ENCODE measurements at places on chromosomes 11 and 22.

DNA sequence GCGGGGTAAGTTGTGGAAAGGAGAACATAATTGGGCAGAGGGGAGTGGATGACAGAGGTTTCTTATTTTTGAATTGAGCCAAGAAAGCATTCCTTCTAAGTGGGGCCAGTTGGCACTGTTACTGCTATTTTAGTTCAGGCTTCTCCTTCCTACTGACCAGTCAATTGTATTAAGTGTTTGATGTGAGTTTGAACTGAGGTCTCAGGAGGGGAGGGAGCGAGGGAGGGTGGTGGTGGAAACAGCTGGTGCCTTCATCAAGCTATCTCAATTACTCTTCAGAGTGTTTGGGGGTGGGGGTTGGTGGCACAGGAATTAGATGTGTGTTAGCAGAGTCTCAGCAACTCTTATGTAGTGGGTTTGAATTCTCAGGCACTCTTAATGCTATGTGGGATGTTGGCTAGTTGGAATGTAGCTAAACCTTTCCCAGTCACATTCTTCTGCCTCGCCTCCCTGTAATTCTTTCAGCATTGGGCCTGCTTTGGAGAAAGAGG lies 14.5 kb downstream of the CTNND1 start:
- DNase-seq = no peak

DNA sequence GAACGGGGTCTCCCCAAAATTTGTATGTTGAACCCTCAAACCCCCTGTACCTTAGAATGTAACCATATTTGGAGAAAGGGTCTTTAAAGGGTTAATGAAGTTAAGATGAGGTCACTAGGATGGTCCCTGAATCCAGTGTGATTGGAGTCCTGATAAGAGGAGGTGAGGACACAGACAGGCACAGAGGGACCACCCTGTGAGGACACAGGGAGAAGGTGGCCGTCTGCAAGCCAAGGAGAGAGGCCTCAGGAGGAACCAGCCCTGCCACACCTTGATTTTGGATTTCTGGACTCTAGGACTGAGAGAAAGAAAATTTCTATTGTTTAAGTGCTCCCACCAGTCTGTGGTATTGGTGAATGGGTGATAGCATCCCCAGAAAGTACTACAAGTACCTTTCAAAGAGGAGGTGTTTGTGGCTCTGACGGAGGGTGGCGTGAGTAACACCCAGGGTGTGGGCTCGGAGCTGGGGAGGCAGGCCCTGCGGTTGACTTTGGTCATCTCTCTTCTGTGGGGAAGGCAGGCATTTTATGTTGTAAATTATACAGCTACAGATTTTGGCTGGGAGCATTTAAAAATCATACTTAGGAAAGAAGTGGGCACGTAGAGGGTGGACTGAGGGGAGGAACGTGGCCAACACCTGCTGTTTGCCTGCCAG lies 13.8 kb downstream of the MRGPRF start:
- DNase-seq = no peak

GRCh38 chr11:73236854-73237253 lies 18.8 kb downstream of the P2RY2 start:
- no peak for DNase-seq

- no peak for DNase-seq
These were observed 18.0 kb downstream of the FAM227A start for GRCh38 chr22:38638216-38638615.

DNA sequence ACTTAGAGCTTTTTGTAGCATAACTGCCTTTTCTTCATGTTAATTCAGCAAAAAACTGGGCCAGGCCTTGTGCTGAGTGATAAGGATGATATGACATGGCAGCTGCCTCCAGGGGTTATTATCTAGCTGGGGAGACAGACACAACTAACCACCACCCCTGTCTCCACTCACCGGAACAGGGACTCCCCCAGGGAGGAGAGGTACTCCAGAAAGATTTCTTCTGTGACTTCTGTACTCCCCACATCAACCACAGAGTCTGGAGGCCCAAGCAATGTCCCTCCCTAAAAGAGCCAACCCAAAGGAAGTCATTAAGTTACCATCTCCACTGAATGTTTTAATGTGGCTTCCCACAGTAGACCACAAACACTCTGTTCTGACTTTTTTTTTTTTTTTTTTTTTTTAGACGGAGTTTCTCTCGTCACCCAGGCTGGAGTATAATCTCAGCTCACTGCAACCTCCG lies 14.3 kb upstream of the PMM1 start:
- no peak for DNase-seq

DNA sequence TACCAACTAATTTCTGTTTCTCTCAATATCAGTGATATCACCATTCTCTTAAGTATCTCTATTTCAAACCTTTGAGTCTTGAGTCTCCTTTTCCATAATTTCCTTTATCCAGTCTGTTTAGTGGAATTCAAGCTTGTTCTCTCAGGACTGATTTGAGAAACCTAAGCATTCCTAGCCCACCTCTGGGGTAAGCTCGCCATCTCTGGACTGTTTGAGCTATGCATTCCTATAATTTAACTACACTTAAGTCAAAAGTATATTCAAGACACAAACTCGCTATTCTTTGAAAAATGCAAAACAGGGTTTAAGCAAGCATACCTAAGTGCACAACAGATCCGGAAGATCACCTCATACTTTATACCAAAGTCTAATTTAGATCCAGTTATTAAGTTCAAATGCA lies 2.1 kb upstream of the DLAT start:
- DNase-seq = peak; percentile 4

DNA sequence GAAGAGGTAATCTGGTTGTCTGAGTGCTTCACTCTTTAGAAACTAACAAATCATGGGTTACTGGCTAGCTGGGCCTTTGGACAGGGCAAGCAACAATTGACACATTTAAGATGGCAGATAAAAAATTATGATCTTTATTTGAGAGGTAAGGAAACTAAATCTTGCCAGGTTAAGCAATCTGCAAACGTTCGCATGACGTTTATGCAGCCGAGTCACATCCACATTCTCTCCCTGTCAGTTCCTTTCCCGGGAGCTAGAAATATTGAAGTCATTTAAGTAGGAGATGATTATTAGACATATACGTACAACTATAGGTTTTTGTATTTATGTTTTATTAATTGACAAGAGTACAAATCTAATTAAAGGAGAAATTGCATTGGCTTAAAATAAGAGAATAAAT lies 57.4 kb upstream of the RCN1 start:
- DNase-seq = no peak

DNA sequence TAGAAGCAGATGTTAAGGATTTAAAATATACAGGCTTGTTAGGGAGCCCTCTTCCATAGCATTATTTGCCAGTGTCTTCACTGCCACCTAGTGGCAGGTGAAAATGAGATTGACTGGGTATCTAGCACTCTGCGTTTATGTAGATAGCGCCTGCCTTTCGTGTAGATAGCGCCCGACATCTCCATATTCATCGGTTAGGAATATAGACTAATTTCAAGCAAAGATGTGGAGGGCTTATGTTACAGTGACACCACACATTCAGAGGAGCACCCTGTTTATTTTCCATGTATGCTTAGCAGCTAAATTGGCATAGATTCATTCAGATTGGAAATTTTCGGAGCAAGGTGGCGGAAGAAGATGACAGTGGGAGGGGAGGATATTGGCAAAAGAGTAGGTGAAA lies 72.0 kb downstream of the SLC5A12 start:
- DNase-seq = peak; percentile 50

DNA sequence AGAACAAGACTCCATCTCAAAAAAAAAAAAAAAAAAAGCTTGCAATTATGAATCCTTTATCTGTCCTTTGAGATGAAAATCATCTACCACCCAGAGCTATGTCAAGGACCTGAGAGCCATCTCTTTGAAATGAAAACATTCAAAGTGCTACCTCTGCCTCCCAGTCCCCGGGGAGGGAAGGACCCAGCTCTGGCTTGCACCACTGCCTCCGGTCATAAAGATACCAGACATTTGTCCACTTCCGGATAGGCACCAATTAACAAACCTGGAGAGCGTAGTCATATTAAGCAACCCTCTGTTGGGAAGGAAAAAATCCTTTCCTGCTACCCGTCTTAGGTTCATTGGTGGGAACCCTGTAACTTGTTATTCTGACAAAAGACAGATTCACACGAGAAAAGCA lies 98.6 kb downstream of the ARHGAP8 start:
- DNase-seq = no peak

- no peak for DNase-seq
These were observed 24.9 kb downstream of the PGM2L1 start for GRCh38 chr11:74373382-74373781.

GRCh38 chr11:75068993-75069392 lies 27.7 kb downstream of the OR2AT4 start:
- no peak for DNase-seq

- DNase-seq = no peak
These were observed 54.0 kb downstream of the CCDC34 start for GRCh38 chr11:27309046-27309445.

- no peak for DNase-seq
These were observed 21.5 kb downstream of the OR56B4 start for GRCh38 chr11:6129011-6129410.

DNA sequence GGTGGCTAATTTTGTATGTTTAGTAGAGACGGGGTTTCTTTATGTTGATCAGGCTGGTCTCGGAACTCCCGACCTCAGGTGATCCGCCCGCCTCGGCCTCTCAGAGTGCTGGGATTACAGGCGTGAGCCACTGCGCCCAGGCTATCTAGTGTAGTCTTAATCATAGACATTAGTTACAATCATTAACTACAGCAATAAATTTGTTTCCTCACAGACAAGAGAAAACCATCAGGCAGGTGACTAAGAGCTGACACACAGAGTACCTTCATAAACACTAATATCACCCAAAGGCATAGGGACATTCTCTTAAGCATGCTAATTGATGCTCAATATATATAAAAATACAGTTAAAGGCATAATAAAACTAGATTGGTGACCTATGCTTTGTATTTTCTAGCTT lies 19.4 kb downstream of the SDHD start:
- no peak for DNase-seq

- DNase-seq = no peak
These were observed 2.6 kb upstream of the HPX start for GRCh38 chr11:6443269-6444003.

- no peak for DNase-seq
These were observed 13.6 kb upstream of the OR56B1 start for GRCh38 chr11:5722622-5723021.

DNA sequence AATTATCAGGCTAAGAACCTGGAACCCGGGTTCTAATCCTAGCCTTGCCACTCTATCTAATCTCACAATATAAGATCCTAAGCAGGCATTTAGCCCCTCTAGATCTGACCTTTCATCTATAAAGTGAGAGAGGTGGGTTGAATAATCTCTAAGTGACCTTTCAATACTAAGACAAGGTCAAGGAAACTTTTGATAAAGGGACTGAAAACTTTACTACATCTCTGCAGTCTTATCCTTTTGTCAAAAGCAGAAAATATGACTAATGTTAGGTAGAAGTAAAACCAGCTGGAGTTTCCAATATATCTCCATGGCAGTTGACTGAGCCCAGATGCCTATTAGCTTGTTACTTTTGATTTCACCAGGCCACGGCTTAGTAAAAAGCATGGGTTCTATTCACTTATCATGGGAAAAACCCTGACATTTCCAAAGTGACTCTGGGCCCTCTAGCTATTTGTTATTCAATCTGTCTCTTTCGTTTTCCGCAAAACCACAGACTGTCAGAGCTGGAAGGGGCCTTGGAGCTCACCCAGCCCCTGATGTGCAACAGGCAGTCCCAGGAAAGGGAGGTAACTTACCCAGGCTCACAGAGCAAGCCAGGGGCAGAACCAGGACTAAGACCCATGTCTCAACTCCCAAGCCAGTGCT lies 75.8 kb downstream of the RAB30 start:
- no peak for DNase-seq

GRCh38 chr11:46693597-46694012 lies 6.8 kb downstream of the ARHGAP1 start:
- no peak for DNase-seq

- no peak for DNase-seq
These were observed 148.3 kb downstream of the PGR start for GRCh38 chr11:100981196-100981824.

DNA sequence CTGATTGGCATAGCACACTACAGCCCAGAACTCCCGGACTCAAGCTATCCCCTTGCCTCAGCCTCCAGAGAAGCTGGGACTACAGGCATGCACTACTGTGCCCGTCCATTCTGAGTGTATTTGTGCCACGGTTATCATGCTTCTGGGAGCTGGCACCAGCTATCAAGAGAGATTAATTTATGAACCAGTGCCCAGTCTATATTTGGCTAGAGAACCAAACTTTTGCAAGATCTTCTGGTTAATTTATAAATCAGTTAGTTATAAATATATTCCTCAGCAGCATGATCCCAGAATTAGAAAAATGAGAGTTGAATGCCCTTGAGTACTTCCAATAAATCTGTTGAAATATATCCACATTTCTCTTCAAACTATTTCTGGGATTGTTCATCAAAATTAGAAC lies 67.5 kb upstream of the OR5AN1 start:
- no peak for DNase-seq

DNA sequence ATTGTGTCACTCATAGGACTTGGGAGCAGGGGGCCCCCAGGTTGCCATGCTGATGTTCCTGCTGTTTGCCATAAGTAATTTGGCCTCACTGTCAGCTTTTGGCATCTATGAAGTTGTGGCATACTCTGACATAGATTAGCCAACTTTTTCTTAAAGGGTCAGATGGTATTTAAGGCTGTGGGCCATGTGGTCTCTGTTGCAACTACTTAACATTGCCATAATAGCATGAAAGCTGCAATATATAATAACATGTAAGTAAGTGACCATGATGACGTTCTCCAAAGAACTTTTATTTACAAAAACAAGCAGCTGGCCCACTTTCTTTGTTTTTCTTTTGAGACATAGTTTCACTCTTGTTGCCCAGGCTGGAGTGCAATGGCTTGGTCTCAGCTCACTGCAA lies 2.2 kb upstream of the TMEM216 start:
- no peak for DNase-seq

GRCh38 chr22:45995405-45996101 lies 18.6 kb upstream of the WNT7B start:
- no peak for DNase-seq

- no peak for DNase-seq
These were observed 388.8 kb downstream of the LUZP2 start for GRCh38 chr11:24885580-24886173.

DNA sequence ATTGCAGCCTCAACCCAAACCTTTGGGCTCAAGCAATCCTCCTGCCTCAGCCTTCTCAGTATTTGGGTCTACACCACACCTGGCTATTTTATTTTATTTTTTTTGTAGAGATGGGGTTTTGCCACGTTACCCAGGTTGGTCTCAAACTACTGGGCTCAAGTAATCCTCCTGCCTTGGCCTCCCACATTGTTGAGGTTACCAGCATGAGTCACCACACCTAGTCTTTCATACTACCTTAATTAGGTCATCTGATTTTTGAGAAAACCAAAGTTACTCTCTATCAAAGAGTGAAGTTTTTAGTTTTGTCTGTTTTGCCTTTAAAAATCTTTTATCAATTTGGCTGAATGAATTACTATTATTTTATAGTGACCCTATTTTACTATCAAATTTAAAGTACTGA lies 335.6 kb upstream of the LRRC4C start:
- no peak for DNase-seq

All from COR-L47 (cell line).